ENCODE measurements at places on chromosomes 5 and 9.

GRCh38 chr5:1380011-1380817 lies 35.3 kb upstream of the CLPTM1L start:
- DNase-seq: peak; percentile 68

GRCh38 chr9:115694014-115694413 lies 459.6 kb upstream of the PAPPA start:
- DNase-seq: peak; percentile 23

DNA sequence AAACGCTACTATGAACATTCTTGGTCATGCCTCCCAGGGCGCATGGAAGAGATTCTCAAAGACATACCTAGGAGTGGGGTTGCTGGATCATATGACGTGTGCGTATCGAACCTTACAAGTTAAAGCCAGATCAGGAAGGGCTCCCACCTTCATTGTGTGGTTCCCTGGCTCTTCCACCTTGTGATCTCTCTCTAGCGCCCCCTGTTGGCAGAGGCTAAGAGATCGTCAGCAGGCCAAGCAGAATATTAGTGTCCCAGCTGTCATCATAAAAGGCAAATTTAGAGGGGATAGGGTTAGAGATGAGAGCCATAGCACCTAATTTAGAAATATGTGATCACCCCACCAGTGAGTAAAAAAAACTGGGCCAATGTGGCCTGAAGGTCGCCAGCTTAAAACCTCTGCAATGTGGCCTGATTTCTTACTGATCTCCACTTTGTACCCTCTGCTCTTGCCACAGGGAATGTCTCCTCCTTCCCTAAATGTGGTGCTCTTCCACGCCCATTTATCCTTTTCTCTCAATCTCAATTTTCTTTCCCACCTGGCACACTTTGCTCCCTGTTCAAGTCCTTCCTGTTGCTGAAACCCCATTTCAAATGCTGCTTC lies 91.7 kb upstream of the SHB start:
- peak; percentile 78 for DNase-seq

DNA sequence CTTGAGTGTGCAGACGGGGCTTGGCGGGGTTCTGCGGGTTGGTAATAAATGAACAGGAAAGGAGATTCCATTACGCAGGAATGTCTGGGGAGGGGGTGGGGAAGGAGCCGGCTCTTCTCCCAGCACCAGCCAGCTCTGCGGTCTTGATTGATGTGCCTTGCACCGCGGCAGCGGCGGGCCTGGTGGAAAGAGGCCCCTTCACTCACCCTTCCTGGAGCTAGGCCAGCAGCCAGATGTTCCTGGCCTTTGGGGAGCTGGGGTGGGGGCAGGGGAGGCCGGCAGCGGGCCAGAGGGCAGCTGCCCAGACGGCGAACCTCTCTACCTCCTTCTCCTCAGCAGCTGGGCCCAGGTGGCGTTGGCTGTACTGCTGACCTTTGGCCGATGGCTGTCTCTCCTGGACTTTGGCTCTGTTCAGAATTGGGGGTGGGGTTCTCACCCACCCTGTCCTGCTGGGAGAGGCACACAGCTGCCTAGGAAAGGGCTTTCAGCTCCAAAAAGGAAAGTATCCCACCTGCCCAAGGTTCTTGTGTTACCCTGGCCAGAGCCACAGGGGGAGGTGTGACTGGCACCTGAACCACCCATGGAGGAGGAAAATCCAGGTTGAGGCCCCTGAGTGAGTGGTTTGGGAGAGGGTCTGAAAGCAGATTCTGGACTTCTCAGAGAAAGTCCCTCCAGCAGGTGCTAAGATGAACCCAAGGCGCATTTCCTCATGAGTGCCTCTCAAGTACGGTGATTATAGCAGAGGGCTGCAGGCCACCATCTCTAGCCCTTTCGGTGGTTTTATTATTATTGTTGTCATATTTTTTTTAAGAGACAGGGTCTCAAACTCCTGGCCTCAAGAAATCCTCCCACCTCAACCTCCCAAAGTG lies 58.0 kb upstream of the SYNPO start:
- no peak for DNase-seq

GRCh38 chr5:136249678-136250266 lies 56.8 kb upstream of the SMIM32 start:
- peak; percentile 67 for DNase-seq

- DNase-seq: no peak
Measured at GRCh38 chr9:96302021-96302420, at the start of gene HSD17B3. TSS of gene HSD17B3 (minus strand) at chr9:96302176. CDS start at chr9:96302104, 72 bp downstream.

- DNase-seq: no peak
Measured at GRCh38 chr5:456351-457194, 13.6 kb downstream of the EXOC3 start.

GRCh38 chr9:92760070-92760469 lies 4.6 kb downstream of the BICD2 start:
- no peak for DNase-seq

GRCh38 chr9:5515261-5515650 lies 4.9 kb downstream of the PDCD1LG2 start:
- no peak for DNase-seq

DNA sequence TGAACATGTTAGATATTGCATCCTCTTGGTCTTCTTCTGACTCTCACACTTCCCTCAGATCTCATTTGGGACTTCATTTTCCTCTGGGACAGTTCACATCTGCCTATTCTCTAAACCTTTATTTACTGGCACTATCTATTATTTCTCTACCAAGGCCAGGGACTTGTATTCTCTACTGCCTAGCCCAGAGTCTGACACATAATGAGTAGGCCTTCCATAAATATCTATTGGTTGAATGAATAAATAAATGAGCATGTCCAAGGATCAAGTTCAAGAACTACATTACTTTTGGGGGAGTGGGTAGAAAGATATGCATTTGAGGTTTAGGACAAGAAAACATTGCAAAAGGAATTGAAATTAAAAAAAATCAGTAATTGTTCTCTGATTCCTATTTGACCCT lies 250.3 kb downstream of the TRIM32 start:
- no peak for DNase-seq

GRCh38 chr5:108660291-108660690 lies 87.4 kb upstream of the FER start:
- DNase-seq: no peak

DNA sequence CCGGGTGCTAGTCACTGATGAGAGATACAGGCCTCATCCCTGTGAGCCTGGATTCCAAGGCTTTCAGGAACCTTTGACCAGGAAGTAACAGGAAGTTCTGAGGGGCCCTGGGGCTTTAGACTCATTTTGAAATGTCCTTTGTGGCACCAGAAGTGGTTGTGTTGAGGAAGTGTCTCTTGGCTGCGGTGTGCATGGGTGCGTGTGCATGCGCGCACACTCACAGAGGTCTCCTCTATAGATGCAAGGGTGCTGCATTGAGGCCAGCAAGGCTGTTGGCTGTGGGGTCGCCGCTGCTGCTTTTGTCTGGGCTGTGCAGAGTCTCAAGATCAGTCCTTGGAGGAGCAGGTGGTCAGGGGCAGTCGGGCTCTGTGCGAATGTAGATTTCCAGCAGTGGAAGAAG lies 7.6 kb downstream of the RAB24 start:
- no peak for DNase-seq

DNA sequence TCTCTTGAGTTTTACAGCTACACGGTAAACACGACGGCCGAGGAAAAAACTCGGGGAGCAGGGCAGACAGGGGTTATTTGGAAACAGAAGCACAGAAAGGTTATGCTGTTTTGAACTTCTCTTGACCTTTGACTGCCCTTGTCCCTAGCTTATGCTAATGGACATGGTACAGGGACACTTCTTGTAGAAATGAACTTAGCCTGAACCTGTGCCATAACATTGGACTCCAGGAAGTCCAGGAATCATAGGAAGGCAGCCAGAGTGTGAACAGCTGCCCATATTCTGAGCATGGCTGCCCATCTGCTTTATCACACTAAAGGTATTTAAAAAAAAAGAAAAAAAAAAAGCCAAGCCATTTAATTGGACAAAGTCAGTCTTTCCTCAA lies 46.1 kb downstream of the NR6A1 start:
- DNase-seq: no peak

DNA sequence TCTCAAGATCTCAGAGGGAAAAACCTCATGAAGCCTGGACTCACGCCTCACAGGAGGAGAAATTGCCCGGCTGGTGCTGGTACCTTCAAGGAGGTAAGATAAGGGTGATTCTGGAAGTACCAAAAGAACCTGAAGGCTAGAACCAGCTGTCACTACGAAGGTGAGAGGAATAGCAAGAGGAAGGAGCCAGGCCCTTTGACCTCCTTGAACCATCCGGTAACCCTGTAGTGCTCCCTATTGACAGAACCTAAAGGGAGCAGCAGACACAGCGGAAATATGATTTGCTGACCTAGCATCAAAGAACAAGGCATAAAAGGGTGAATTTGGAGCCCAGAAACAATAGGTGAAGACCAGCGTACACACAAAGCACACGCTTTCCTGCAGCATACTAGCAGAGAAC lies 92.2 kb downstream of the DOCK8 start:
- DNase-seq: peak; percentile 28

GRCh38 chr5:43152946-43153345 lies 32.2 kb downstream of the ZNF131 start:
- DNase-seq: no peak

- DNase-seq: no peak
Measured at GRCh38 chr9:9621355-9621940, 991.4 kb downstream of the PTPRD start.

GRCh38 chr5:45440466-45440865 lies 255.7 kb downstream of the HCN1 start:
- no peak for DNase-seq

- DNase-seq: no peak
Measured at GRCh38 chr5:121182788-121183490, 668.7 kb upstream of the FTMT start.

DNA sequence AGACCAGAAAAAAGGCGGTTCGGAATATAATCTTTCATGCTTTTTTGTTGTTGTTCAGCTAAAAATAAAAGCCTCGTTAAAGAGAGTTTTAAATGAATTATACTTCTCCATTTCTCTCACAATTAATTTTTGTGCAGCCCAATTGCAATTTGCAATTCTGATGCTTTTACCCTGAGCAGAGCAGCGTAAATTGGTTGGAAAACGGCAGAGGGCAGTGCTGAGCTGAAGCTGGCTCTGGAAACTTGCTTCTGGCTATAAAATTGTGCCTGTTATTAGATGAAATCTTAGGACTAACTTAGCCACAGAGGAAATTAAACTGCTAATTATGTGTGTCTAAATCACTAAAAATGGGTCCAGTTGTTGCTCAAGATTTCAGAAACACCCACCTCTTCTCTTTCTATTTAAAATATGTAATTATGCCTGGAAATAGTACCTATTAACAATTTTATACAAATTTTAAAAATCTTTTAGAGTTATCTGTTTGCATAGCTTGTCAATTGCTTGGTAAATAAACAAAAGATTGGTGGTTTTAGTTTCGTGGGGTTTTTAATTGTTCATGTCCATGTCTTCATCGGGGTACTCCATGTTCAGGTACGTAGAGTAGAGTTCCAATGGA lies 441.8 kb upstream of the TLE4 start:
- DNase-seq: peak; percentile 70

DNA sequence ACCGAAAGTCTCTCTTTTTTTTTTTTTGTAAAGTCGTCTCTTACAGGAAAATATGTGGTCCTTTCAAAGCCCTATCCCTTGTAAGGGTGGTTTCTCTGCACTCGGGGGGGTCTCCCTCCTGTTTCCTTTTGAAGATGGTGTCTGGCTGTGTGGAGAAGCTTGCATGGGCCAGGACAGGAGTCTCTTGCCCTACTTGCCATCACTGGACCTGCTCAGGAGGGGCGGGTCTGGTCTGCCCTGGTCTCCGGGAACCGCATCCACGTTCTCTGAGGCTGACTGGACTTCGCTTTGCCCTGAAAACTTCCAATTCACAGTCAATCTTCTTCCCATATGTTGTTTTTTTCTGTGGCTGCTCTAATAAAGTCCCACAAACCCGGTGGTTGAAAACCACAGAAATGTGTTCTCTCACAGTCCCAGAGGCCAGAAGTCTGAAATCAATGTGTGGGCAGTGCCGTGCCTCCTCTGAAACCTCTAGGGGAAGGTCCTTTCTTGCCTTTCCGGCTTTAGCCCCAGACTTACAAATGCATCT lies 92.9 kb upstream of the IER5L start:
- no peak for DNase-seq

DNA sequence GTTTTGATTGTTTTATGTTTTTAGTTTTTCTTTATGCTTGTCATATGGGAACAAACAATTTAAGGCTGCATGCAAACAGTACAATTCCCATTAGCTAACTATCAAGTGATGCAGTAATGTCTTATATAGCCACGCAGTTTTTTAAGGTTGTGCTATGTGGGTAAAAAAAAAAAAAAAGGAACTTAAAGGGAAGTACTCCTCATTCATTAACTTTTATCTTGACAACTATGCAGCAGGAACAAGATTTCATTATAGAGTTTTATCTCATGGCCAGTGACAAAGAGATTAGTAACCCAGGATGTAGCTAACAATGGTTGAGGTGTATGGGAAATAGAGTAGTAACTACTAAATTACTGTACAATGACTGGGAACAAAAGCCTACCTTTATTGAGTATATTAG lies 1008.2 kb upstream of the CDH9 start:
- no peak for DNase-seq

GRCh38 chr5:126857472-126858410 lies 80.8 kb downstream of the LMNB1 start:
- DNase-seq: no peak

DNA sequence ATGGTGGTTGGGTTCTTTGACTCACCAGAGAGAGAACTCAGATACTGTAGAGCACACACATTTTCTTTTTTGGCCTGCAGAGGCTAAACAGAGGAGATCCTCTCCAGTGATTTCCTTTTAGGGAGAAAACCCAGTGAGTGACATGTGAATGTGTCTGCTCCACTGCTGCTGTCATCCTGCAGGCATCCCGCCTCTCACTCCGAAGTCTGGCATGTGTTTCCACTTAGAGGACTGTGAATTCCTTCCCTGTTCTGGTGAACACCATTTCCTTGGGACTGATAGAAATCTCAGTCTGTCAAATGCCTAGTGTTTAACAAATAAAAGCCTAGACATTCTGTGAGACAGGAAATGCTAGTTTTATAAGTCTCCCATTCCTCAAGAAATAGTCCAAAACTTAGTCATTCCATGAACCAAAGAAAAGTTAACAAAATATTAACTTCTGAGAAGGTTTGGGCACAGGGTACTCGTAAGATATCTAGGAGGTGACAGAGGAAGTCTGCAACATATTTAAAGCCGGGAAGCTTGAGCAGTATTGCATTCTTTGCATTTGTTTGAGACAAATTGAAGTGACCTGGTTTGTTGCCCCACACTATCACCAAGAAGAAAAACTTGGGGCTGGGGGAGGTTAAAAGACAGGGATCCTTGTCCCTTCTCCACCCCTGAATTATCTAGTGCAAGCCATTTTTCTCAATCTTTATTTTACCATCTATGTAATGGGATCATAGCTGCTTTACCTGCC lies 74.9 kb upstream of the NIPAL4 start:
- DNase-seq: peak; percentile 37

- no peak for DNase-seq
Measured at GRCh38 chr5:74409712-74410111, 230.8 kb downstream of the ENC1 start.

All from endothelial cell (in vitro differentiated cells).